Epithelial cell of esophagus (primary cell): ENCODE measurements at places on chromosomes 1 and 21.

- no peak for DNase-seq
These were observed 161.2 kb downstream of the NTMT2 start for GRCh38 chr1:170306948-170307347.

DNA sequence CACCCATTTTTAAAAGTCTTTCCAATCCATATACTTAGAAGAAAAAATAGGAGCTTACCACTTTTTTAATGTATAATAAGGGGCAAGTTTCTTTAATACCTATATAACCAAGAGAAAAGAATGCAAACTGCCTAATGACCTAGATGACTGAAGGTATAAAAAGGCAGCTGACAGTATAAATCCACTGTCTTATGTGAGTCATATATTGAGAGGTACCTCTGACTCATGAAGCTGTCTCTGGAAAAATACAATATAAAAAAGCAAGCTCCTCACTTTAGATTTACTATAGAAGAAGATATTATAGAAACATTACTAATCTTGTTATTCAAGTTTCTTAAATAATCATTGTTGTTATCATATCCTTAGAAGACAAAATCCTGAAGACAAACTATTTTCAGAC, 144.2 kb downstream of the VAV3 start:
- peak; percentile 61 for DNase-seq

GRCh38 chr1:184197831-184198230, 146.3 kb downstream of the TSEN15 start:
- DNase-seq: no peak

- no peak for DNase-seq
These were observed 834.2 kb upstream of the CXADR start for GRCh38 chr21:16678429-16679160.

GRCh38 chr1:158153746-158154444, 26.8 kb upstream of the CD1D start:
- no peak for DNase-seq

- DNase-seq: no peak
These were observed 58.6 kb downstream of the NPHP4 start for GRCh38 chr1:5933676-5934057.

GRCh38 chr1:184289825-184290550, 96.8 kb upstream of the C1orf21 start:
- DNase-seq: peak; percentile 79

- no peak for DNase-seq
These were observed 12.7 kb downstream of the TPM3 start for GRCh38 chr1:154178911-154179811.

DNA sequence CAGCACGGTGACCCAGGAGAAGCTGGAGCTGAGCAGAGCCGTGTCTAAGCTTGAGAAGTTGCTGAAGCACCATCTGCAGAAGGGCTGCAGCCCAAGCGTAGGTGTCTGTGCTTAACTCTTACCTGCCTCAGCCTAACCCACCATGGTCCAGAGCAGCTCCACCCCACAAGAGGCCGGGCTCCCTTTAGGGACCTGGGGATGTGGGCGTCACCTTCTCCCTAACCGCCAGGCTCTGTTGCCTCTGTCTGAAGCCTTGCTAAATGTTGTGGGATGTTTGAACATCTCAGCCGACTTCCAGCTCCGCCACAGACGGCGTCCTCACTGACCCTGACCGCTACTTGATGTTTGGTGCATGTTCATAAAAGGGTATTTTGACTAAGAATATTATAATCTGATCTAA, 20.4 kb upstream of the DIP2A start:
- DNase-seq: no peak

- no peak for DNase-seq
These were observed 21.6 kb downstream of the FAM151A start for GRCh38 chr1:54601730-54602129.

DNA sequence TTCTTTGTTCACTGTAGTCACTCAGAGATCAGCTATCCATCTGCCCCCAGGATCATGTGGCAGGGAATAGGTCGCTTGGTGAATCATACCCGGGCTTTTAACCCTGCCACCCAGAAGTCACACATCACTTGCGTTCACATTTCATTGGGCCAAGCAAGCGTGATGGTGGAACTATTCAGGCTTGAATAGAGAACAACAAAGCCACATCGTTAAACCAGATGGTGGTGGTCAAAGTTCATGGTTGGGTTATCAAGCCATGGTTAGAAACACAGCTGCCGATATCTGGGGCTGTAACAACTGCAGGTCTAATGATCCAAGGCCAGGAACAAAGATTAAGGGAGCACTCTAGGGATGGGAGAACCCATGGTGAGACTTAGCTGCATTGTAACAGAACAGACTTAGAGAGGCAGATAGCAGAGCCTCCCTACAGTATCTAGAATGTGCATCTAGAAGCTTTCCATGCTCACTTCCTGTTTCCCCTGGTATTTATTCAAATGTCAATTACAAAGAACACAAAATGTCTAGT, 40.0 kb upstream of the PTPRC start:
- DNase-seq: no peak

GRCh38 chr1:41859686-41860085, 59.0 kb downstream of the HIVEP3 start:
- no peak for DNase-seq

DNA sequence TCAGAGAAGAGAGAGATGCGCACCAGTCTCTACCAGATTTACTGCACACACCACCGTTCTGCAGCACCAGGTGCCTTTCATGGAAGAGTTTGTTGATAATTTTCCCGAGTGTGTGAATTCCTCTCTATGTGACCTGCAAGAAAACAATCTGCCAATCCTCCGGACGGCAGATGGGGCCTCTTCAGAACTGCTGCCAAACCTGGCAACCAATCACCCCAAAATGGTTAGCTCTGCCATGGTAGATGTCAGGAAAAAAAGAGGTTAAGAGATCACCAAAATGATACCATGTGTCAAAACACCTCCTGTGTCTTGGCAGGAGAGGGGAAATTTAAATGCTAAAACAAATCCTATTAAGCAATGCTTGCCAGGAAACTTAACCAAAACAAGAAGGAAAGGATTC, 96.5 kb downstream of the DAB1 start:
- no peak for DNase-seq

GRCh38 chr1:55826381-55827080, 611.4 kb upstream of the USP24 start:
- no peak for DNase-seq

GRCh38 chr1:47830641-47831333, 166.4 kb downstream of the TRABD2B start:
- no peak for DNase-seq

GRCh38 chr1:209342441-209343175, 240.9 kb upstream of the CAMK1G start:
- DNase-seq: no peak

GRCh38 chr1:164640686-164641352, 81.8 kb downstream of the PBX1 start:
- peak; percentile 46 for DNase-seq

GRCh38 chr1:29521438-29521715, 285.1 kb downstream of the PTPRU start:
- DNase-seq: no peak

GRCh38 chr1:235714205-235714897, 64.8 kb upstream of the GNG4 start:
- no peak for DNase-seq

GRCh38 chr1:43005460-43006361, 47.0 kb upstream of the SLC2A1 start:
- no peak for DNase-seq

GRCh38 chr1:30147188-30147587, 576.2 kb downstream of the MATN1 start:
- no peak for DNase-seq

- DNase-seq: peak; percentile 43
These were observed 58.9 kb downstream of the MAP3K7CL start for GRCh38 chr21:29189353-29189752.

DNA sequence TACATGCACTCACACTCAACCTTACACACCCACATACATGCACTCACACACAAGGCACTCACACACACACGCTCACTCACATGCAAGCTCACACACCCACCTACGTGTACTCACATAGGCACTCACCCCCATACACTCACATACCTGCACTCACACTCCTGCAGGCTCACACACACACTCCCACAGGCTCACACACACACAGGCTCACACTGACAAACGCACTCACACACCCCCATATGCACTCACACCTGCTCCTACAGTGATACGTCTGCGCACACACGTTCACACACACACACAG, 19.1 kb upstream of the TMEM52 start:
- DNase-seq: no peak

DNA sequence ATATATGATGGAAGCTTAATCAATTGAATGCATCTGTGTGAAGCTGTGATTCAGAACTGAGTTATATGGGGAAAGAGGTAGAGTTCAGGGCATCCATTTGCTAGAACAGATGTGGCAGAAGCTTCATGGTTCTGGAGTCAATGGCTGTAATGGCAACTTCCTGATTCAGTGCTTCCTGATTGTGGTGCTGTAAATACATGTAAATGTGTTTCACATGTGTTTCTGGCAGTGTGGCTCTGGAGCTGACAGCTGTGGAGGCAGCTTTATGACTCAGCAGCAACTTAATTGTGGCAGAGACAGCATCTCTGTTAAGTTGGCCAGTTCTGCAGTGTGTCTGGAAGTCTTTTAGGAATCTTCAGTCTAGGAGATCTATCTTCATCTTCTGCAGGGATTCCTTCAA, 226.6 kb upstream of the ZRANB2 start:
- peak; percentile 73 for DNase-seq

GRCh38 chr21:25328736-25329135, 278.5 kb downstream of the MRPL39 start:
- no peak for DNase-seq

GRCh38 chr1:42730988-42731387, 9.0 kb downstream of the CLDN19 start:
- peak; percentile 74 for DNase-seq

DNA sequence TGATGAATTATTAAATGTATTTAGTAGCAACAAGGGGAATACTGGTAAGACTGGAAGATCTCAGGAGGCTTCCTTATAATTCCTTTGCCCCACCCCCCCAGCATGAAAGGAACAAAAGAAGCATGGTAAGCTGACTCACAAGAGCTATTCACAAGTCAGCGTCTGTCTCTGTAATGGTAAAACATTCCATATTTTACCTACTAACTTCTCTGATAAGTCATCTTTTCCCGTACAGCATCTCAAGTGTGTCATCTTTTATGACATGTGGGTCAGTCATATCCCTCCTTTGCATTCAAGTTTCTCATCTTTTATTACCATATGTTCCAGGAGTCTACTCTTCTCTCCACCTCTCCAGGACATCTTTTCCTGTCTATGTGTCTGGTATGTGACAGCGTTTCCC, 241.3 kb downstream of the PLA2G4A start:
- DNase-seq: peak; percentile 73

DNA sequence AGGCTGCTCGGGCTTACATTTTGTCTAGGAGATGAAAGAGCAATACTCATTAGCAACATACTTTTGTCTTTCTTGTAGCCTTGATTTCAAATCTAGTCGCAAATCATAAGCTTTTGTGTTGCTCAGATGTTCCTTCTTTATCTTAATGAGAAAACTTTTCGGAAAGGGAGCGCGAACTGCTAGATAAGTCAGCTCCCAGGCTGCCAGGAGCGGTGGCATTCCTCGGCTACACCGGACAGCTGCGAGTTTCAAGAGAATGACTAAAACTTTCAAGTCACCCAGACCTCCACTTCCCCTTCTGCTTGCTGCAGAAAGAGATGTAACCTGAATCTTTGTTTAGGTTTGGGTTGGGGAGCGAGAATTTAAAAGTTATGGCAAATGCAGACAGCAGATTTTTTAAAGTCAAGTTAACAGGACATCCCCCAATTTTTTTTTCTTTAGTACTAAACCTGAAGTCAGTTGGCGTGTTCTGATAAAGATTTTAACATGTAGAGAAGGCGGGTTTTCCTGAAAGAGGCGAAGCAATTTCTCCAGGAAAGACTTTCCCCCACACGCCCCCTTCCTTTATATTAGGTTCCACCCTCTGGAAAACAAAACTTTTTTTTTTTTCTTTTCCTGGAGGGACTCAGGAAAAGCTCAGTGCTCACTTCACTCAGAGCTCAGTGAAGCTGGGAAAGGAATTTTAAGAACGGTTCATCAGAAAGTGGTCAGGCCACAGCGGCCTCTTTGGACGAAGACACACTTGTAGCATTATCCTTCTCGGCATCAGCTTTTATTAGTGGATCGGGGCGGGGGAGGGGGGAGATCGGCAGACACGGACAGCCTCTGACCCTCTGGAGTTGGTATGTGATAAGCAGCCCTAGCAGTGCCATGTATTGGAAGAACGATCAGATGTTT, at the start of gene LHX8:
Gene LHX8, plus strand, starts transcription at position 639 of the 897 bp plus-strand sequence. CDS start 2,227 bp downstream, outside the sequence.
- DNase-seq: no peak

- DNase-seq: peak; percentile 86
These were observed 855 bp upstream of the IVNS1ABP start for GRCh38 chr1:185317886-185318310.

DNA sequence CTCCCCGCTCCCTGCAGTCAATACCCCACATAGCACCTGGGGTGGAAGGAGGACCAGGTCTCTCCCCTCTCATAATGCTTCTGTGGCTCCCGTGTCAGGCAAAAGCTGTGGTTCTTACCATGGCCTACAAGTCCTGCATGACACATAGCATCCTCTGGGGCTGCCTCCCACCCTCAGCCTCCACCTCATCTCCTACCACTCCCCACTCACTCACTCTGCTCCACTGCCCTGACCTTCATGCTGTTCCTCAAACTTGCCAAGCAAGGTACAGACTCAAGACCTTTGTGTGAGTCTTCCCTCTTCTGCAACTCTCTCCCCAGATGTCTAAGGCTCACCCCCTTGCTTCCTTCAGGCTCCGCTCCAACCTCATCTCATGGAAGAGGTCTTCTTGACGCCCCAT, 28.0 kb upstream of the VANGL1 start:
- no peak for DNase-seq

DNA sequence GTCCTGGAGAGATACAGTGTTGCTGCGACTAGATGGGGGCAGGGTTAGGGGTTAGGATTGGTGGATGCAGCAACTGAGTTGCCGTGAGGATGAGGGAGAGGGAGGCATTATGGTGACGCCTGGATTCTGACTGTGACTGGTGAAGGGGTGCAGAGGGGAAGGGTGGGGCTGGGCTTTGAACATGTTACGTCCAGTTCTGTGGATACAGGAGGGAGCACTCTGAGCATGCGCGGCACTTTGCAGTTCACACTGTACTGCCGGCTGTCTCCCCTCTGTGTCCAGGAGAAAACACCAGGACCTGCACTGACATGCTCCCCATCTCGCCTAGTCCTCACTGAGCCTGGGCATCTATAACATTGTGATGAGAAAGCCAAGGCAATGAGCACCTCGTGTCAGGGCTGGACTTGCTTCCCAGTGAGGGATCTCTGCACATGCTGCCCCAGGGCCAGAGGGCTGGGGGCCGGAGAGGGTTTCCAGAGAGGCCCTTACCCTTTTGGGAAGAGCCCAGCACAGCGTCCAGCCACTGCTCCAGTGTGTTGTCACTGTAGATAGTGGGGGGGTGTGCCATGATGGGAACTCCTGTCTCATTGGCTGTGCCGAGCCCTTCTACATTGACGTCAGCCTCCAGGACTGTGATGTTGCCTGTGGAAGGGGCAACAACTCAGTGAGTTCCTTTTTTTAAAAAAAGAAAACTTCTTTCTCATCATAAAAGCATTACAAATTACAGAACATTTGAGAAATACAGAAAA, 7.6 kb downstream of the FAM151A start:
- peak; percentile 89 for DNase-seq

DNA sequence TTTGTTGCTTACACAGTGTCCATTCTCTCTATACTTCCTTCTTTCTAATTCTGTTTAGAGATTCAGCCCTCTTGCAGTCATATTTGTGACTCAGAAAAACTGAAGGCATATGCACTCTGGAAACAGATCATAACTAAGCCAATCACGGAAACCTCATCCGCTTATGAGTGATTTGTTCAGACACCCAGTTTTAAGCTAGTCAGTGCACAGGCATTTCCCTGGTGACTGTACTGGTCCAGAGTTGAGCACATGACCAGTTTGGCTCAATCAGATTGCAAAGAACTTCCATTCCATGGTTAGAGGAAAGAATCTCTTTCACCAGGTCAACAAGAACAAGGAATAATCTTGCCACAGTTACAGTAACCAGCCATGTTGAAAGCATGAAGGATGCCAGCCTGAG, 69.2 kb upstream of the SGIP1 start:
- DNase-seq: peak; percentile 98
